ENCODE measurements at places on chromosomes 7 and 10.
A peak's percentile ranks its signal among the peaks of the same experiment; 100 is the strongest.

DNA sequence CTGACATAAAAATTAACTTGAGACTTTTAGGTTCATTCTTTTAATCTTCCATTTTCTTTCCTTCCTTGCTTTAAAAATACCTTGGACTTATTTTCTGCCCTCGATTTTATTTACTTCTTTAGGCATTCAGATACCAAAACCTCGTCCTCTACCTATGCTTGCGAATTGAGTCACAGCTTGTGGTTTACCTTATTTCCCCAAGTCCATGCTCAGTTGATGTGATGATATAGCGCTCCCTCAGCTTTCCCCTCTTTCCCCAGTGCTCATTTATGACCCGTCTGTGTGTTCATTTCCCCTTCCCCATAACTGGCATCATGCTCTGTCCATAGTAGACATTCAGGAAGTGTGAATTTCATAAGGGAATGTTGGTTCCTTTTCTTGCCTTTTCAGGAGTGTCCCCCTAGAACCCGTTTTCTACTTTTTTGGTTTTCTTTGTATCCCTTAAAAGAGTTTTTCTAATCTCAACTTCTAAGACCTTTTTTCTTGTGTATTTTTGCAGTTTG lies 19.1 kb upstream of the PRKRIP1 start:
- no peak for DNase-seq

DNA sequence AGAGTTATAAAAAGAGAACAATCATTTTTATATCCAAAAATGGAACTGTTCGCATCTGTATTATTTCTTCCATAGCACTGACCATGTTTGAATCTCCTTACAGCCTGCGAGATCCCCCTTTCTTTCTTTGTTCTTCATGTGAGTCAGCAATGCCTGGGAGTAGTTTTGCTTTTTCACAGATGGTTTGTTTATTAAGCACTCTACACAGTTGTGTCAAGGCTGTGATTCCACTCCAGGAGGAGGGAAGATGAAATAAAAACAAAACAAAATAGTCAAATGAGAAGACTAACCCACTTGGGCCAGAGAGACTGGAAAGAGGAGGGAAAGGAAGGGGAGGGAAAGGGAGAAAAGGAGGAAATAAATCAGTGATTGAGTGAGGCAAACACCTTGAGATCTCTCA lies 7.8 kb downstream of the LIPF start:
- DNase-seq: no peak

DNA sequence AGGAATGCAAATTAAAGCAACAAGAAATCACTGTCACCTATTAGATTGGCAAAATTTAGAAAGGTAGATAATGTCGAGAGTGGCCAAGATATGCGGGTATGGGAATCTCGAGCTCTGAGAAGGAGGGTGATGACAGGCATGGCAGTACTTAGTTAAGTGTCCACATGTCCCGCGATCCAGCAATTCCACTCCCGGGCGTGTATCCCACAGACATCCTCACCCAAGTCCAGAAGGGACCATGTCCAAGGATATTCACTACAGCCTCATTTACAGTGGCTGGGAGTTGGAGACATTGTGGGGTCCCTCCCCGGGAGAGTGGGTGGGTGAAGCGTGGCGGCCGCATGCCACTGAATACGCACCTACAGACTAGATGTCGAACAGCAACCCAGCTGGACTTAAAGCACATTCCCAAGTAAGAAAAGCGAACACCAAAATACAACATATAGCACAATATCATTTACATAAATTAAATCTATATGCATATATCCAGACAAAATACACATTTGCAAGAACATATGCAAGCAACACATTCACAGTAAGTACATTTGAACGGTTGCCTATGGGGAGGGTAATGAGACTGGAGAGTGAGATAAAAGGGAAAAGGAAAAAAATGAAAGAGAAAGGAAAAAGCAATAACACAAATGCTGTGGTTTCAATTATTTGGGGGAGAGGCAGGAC lies 9.9 kb downstream of the KCNH2 start:
- DNase-seq: no peak

GRCh38 chr10:96921655-96922054 lies 89.6 kb downstream of the LCOR start:
- no peak for DNase-seq

DNA sequence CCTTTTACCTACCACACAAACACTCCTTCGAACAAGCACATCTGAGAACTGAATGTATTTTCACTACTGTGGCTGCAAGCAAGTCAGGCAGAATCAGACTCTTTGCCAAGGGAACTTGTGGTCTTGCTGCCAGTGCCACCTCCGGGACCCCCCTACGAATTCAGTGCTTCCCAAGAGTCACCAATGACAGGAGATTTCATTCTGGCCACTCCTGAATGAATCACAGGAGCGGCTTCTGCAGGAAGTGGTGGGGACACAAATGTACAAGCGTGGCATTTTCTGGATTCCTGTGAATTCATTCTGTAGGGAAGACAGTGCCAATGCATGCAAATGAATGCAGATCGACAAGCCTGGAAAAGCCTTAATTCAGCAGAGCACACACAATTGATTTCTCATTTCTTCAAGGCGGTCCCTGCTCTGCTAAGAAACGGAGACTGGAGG lies 161.2 kb downstream of the CAMK1D start:
- DNase-seq: peak; percentile 32

DNA sequence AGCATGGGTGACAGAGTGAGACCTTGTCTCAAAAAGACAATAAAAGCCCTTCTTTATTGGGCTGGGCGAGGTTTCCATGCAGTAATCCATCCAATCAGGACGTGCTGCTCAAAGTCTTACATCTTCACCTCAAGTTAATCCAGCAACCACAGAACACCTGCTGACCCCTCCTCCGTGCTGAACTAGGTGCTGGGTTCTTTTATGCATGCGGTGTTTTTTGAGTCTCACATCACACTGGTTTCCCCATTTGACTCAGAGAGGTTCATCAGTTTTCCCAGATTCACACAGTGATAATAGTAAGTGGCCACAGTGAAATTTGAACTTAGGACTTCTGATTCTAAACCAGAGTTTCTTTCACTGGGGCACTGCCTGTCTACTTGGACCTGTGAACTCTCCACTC lies 58.3 kb upstream of the GTF2I start:
- no peak for DNase-seq

DNA sequence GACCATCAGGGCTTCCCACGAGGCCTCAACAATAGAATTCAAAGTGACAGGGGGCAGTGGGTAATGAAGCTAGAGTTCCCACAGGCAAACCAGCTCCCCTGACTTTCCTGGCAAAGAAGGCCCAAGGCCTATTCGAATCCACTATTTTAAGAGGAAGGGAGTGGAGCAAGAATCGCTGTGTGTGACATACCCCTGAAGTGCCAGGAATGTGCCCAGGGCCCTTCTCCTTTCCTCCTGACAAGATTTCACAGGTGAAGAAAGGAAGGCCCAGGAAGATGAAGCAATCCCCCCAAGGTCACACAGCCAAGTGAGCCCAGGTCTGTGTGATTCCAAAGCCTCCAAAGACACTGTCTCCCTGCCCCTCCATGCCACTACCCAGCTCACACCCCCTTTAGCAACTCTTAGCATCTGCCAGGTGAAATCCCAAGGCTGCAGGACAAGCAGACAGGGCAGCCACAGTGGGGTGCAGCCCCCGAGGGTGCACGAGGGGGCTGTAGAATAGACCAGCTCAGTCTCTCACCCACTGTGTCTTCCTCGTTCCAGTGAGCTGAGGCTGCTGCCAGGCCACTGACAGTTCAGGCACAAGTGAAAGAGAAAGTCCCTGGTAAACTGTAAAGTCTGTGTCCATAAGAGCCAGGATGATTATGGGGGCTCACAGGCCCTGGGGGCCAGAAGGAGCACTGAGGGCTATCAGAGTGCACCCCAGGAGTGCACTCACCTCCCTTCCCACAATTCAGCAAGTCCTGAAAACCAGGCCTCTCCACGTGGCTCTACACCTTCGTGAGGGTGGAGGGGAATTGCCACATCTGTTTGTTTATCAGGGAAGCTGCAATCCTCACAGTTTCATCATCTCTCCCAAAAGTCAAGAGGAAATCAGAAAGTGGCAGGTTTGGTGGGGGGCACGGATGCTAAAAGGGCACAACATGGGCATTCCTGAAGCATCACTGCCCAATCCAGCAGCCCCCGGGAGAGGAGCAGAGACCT lies 70.8 kb upstream of the ZMIZ1 start:
- no peak for DNase-seq

GRCh38 chr10:130251766-130252165 lies 115.6 kb downstream of the GLRX3 start:
- DNase-seq: no peak

DNA sequence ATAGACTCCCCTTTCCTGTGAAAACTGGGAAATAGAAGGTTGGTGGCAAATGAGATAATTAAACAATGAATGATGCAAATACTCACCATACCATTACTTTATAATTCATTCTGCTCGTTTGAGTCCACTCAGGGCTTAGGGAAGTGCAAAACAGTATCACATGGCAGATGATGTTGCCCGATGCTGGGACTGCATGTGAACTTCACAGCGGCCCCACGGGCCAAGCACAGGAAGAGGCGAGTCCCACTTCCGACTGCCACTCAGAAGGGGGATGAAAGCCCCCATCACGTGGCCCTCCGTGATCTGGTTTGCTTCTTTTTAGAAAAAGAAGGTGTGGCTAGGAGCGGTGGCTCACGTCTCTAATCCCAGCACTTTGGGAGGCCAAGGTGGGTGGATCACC lies 71.5 kb downstream of the PRPF18 start:
- DNase-seq: no peak

GRCh38 chr10:70726909-70727495 lies 54.7 kb downstream of the ADAMTS14 start:
- DNase-seq: no peak

- no peak for DNase-seq
Observed at GRCh38 chr10:21161647-21162046, 264.5 kb upstream of the NEBL start.

DNA sequence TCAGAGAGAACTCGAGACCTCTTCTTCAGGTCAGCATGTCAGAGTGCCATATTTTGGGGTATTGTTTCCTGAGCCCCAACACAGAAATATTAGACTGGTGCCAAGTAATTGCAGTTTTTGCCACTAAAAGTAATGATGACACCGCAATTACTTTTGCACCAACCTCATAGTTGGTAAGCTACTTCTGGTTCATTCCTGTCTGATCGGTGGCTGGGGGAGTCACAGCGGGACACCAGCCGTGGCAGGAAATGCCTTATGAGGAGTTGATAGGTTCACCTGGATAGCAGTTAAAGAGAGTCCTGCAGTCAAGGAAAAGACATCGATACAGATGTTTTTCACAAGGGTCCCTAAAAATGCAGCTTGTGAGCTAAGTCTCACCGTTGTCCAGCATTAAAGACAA lies 23.9 kb upstream of the ATP6V0A4 start:
- DNase-seq: no peak

DNA sequence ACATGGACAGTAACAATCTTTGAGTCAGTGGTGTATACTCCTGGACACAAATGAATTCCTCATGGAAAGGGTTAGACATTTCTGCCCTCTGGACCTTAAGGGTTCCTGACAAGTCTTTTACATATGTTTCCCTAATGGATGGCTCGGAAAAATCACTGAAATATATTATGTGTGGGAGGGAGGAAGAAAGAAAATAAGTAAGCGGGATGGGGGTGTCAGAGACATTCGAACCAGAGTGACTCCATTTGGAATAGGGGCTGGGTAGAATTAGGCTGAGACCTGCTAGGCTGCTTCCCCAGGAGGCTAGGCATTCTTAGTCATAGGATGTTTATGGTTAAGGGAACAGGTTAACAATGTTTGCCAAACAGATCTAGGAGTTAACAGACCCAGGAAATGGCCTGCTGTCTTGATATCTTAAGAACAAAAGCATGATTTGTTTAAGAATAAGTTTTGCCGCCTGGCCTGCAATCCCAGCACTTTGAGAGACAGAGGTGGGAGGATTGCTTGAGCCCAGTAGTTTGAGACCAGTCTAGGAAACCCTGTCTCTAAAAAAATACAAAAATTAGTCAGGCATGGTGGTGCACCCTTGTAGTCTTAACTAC lies 1241.7 kb downstream of the TYW1 start:
- no peak for DNase-seq

DNA sequence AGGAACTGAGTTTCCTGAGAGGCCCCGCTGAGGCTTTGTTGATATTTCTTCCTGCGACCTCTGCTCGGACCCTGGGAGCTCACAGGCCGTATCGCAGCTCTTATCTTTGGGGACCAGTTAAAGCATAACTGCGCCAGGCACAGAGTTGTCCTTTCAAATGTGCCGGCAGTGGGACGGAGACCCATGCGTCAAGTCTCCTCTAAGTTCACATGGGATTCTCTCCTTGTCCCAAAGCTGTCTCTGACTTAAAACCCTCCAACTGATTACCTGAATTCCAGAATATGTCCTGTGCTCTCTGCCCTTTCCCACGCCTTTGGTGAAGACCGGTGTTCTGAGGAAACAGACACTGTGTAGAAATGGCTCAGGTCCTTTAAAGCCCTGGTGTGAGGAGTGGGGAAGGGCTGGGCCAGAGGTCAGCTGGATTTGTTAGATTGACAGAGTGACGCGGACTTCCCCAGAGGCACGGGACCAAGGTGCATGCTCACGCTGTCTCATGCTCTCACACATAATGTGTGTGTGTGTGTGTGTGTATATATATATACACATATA lies 169.8 kb downstream of the EGFR start:
- no peak for DNase-seq

DNA sequence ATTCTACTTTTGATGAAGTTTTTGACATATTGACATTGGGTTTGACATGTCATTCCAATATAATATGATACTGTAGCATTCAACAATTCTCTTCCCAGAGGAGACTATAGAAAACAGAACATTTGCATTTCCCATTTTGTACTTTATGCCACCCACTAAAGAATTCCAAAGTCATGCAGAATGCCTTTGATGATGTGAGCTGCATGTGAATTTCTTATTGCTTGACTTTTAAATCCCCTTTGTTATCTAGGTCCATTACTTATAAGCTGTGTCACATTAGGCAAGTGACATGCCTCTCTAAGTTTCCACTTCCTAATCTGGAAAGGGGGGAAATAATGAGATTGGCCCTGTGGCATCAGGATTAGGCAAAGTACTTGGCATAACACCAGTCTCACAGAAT lies 436.7 kb downstream of the AUTS2 start:
- DNase-seq: no peak

DNA sequence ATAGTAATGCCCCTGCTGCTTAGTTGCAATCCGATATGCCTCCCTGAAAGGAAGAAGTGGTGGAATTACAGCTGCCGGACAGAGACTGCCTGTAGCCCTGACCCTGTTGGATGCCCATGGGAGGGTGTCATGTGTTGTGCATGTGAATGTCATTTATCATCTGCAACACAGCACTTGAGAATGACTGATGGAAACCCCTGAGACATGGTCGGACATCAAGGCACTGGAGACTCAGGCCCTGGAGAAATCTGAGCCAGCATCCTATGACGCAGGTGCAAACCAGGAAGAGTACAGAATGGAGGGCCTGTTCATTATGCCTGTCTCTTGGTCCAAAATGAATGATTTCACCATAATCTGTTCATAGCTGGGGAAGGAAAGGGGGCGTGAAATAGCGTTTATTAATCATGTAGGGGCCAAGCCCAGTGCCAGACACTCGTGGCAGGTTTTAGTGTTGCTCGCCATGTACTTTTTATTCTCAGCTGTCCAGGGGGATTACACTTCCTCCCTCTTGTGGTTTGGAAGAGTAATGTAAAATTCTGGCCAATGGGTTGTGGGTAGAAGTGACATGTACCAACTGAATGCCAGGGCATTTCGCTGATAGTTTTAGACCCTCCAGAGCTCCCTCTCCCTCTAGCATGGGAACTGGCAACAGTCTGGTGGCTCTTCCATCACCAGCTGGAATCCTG lies 23.0 kb upstream of the LEP start:
- DNase-seq: no peak
